Lower leg skin (tissue), 4 donors: ENCODE measurements at places on chromosomes 3 and 15. TPM values are rescaled to one million over a fixed set of nuclear protein-coding genes. Genes with fewer than 3 reads are reported as not detected.

Gene SEMA3B
- total RNA-seq, result 7.2 TPM

Gene SLC2A2
- total RNA-seq, result not detected

Gene ZDHHC23
- total RNA-seq, result 16.5 TPM

GRCh38 chr15:93360976-93361375 is 272.0 kb upstream of the RGMA start:
- no peak for DNase-seq

DNA sequence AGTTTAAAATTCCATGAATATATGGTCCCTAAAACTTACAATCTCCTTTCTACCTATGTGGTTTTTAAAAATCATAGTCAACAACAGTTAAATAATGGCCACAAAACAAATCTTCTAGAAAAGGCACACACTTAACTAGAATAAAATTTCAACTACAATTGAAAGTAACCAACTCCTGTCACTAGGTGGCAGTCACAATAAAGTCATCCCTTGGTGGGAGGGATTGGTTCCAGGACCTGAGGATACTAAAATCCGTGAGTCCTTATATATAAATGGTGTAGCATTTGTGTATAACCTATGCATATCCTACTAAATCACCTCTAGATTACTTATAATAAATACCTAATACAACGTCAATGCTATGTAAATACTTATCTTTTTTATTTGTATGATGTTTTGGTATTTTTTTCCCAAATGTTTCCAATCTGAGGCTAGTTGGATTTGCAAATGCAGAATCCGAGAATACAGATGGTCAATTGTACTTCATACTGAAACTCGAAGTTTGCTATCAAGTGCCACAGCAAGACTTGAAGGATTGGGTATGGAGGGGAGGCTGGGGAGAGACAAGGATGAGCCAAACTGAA is 172.6 kb downstream of the FMN1 start:
- no peak for DNase-seq

- no peak for DNase-seq
Measured at GRCh38 chr3:183797996-183798395, 27.4 kb downstream of the MAP6D1 start.

DNA sequence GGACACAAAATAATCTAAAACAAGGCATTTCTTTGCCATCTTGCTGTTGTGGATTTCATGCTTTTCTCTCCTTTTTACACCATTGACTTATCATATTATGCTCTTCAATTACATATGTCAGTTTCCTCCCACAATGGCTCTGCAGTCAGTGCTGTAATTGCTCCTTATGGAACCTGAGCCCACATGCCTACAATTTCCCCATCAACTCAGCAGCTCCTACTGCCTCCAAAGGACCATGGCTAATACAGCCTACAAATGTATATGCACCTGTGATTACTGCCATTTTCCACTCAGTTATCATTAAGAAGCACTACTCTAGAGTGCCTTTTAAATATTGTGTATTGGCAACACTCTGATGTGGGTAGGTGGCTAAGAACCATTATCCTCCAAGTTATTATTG is 30.8 kb downstream of the RTP4 start:
- no peak for DNase-seq

GRCh38 chr3:171915275-171915674 is 72.1 kb downstream of the TMEM212 start:
- DNase-seq, result no peak

GRCh38 chr3:279325-279724 is 82.8 kb downstream of the CHL1 start:
- DNase-seq, result no peak
